ENCODE measurements at places on chromosomes 7 and 10.

GRCh38 chr10:122854648-122855047 lies 9.0 kb upstream of the CUZD1 start:
- no peak for DNase-seq

DNA sequence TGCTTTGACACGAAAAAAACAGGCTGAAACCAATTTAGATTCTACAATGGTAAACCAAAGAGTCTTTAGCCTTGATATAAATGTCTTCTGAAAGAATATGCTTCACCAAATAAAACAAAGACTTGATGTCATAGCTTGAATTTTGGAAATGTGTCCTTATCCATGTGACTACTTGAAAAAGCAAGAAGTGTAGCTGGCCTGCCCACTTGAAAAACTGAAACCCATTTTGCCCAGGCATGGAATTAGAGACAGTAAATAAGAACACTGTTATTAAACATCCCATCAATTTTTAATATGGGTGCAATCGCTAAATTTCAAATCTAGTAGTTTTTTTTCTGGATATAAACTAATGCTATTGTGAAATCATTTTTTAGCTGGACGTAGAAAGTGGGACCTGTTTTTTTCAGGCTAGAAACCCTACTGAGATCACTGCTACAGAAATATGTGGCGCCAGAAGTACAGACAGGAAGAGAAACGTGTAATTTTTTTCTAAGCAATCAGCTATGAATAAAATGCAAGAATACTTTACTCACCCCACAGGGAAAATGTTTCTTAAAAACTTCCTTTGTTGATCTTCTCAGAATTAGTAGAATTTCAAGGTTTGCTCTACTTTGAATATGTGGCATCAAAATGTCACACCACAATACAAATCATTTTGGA lies 56.7 kb downstream of the PIP4K2A start:
- DNase-seq, result no peak

DNA sequence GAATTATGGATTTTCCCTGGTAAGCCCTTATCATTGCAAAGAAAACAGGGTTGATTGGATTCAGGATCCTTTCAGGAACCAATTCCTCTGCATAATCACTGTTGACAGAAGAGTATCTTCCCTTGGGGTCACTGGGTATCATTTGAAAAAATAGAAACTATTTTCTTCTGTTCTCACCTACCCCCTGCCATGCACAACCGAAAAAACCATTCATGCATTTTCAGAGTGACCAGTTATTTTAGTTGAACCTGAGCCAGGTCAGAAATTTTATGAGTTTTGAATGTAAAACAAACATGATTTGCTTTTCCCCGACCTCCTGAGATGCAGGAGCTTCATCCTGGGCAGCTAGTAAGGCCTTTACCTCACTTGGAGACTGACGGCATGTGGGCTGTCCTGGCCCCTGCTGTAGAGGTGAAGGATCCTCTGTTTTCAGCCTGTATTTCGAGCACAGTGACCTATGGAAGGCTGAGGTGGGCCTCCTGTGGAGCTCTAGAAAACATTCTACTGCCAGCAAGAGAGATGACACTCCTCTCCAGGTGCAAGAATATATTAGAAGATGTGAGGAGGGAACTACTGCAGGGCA lies 30.1 kb downstream of the TMEM178B start:
- DNase-seq, result no peak

DNA sequence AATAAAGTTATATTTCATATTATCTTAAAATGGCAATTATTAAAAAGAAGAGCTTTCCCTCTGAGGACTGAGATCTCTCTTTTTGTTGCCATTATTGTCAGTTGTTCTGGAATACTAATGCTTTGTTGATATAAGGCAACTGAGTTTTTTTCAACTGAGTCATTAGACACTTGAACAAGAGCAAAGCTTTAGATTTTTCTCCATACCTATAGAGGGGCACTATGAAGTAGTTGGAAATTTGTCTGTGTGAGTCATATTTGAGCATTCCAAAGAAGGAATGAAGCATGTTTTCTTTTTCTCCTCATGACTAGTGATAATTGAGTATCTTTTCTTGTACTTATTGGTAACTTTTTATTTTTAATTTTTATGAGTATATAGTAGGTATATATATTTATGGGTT lies 24.5 kb downstream of the RPA3 start:
- no peak for DNase-seq

GRCh38 chr7:99949645-99950228 lies 20.3 kb upstream of the GJC3 start:
- no peak for DNase-seq

- DNase-seq, result no peak
These were observed 112.4 kb upstream of the YAE1 start for GRCh38 chr7:39453743-39454355.

- no peak for DNase-seq
These were observed 21.8 kb upstream of the CDK14 start for GRCh38 chr7:90574146-90574819.

DNA sequence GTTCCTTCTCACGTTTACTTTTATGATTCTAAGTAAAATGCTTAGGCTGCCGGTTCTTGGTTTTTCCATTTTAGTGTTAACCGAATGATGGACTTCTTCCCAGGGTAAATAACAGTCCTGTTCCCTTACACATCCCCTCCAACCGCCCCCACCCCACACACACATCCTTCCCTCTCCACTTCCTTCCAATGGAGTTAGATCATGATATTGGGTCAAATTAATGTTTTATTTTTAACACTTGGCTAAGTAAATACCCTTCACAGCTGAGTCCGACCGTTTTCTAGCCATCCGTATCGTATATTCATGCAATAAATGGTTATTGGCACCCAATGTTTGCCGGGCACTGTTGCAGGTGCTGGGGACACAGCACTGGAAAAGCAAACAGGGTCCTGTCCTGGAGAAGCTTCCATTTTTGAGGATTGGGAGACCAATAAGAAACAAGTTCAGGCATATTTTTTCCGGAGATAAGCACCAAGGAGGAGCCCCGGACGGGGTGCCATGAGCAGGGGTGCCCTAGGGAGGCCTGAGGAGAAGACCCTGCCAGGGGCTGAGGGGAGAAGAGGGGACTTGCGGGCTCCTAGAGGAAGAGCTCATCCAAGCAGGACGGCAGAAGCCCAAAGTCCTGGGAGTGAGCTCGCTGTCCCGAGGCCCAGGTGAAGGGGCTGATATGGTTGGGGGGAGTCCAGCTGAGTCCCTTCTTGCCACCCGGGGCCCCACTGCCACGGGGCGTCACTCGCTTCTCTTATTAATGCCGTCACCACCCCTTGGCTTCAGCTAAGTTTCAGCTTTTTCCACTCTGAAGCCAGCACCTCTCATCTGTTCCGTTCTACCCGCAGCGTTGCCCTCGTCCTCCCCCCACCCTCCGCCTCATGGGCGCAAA lies 126.0 kb upstream of the RET start:
- DNase-seq, result peak; percentile 20

GRCh38 chr7:154744256-154744860 lies 258.6 kb downstream of the PAXIP1 start:
- DNase-seq, result no peak

- no peak for DNase-seq
These were observed 626 bp downstream of the PRPF18 start for GRCh38 chr10:13587391-13587790.

DNA sequence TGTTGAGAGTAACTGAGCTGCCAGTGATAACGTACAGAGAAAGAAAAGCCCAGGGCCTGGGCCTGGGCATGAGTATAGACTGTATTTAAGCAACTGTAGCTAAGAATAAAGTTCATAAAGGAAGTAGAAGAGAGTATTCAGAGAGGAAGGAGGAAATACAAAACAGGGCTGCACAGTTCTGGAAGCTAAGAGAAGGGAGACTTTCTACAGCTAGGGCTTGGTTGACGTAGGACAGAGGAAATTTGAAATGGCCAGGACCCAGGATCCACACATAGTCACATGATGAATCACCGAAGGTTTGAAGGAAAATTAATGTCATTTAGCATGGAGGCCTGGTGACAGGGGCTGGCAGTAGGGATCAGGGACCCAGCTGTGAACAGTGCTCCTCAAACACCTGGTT lies 66.7 kb downstream of the ARL4A start:
- DNase-seq, result no peak

DNA sequence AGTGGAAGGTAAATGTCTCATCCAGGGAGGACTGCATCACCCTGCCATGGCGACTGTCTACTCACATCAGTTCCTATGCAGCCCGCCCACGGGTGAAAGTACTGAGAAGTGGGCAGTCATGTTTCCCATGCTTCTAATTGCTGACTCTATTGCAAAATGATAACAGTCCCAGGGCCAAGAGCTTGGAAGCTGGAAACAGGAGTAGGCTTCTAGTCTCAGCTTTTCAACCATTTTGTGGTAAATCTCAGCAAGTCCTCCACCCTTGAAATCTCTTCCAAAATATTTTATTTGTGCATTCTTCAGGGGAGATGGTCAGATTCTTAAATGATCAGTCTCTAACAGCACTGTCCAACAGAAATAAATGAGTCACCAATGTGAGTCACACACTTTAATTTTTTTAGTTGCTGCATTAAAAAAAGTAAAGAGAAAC lies 48.1 kb upstream of the TARP start:
- peak; percentile 75 for DNase-seq

- no peak for DNase-seq
These were observed 15.2 kb upstream of the LBX1 start for GRCh38 chr10:101244321-101245050.

DNA sequence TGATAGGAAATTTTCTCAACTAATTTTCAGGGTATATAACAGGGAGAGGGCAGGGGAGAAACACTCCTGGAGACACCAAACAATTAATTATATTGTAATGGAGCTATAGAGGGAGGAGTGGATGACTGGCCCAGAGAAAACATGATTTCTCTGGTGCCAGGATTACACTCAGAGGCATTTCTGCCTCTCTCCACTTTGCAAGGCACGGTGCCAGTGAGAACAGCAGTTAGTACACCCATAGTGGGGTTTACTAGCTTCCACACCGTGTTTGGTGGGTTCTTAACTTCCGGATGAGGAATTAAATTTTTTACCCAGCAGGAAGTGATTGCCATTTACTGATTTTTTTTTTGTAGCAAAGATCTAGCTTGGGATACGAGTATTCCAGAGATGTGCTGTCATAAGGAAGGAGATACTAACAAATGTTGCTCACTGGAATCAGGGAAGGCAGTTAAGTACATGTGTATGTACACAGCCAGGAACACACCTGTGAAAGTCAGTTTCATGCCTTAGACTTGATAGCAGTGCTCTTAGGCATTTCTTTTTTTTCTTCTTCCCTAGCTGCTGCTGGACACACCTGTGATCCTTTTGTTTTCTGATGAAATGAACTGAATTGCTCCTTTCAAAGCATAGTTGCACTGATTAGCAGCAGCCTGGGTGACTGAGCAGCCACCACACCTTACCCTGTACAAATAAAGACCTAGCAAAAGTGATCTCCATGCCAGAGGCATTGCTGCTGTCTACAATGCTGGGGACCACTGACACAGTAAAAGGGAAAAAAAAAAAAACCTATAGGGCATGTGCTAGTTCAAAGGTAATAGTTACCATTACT lies 58.1 kb downstream of the POLL start:
- no peak for DNase-seq

GRCh38 chr10:23897267-23897666 lies 311.7 kb upstream of the KIAA1217 start:
- no peak for DNase-seq

DNA sequence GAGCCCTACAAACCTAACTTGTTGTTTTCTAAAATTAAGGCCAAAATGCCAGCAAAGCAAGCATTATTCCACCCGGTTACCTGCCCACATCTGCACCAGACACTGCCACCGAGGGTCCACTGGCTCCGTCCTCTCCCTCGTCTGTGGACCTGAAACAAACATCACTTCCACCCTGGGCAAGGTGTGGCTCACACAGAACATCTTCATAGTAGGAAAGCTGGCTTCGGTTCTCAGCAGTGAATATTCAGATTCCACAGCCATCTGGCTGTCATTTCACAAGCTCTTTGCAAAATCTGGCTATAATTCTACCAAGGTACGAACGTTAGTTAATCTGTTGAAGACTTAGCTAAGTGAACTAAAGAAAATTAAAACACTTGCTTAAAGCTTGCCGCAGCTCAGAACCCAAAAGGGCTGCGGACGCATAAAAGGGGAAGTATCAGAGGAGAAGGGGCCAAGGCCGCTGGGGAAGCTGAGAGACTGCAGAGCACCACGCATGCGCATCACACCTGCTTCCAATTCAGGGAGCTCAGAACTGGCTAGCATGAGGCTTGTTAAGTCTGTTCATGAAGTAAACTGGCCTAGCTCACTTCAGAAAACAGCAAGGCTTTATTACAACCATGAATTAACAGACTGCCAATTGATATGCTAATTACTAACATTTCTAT lies 46.1 kb downstream of the PTPRN2 start:
- peak; percentile 65 for DNase-seq

- no peak for DNase-seq
These were observed 650.9 kb upstream of the GALNT17 start for GRCh38 chr7:70480927-70481569.

- no peak for DNase-seq
These were observed 72.3 kb upstream of the LEP start for GRCh38 chr7:128168667-128169210.

GRCh38 chr10:90328896-90329295 lies 528.9 kb downstream of the HTR7 start:
- no peak for DNase-seq

- peak; percentile 74 for DNase-seq
These were observed 221.0 kb upstream of the KLF6 start for GRCh38 chr10:4006051-4006450.

- DNase-seq, result no peak
These were observed 52.6 kb upstream of the DNAAF5 start for GRCh38 chr7:673681-674453.

DNA sequence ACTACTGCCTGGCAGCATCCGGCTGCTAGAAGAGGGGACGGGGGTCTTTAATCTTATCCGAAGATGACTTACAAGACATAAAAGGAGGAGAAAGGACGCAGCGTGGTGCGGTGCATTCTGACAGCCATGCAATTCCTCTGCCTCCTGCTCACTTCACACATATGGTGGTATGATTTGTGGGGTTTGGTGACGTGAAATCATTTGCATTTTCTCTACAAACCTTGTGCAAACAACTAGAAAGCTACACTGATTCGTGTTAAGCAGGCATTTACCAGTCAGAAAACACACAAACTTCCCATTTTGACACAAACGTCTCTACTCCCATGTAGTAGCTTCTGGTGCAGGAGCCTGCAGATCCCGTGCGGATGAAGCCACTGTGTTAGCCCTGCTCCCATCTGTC lies 6.8 kb upstream of the TCERG1L start:
- no peak for DNase-seq

DNA sequence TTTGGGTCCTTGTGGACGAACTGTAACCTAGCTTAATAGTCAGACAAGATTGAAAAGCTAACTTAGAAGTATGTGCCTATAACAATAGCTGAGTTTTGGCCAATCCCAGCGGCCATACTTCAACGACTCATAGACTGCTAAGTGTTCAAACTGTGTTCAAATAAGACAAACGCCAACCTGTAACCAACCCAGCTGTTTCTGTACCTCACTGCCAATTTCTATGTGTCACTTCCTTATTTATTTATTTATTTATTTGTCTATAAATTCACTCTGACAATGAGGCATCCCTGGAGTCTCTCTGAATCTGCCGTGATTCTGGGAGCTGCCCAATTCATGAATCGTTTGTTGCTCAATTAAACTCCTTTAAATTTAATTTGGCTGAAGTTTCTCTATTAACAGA lies 21.7 kb downstream of the ST8SIA6 start:
- DNase-seq, result no peak

Measured in lower lobe of right lung (tissue), 2 donors.